Ascending aorta (tissue), 2 donors: ENCODE measurements at places on chromosomes 7 and 10. TPM values are rescaled to one million over a fixed set of nuclear protein-coding genes. Genes with fewer than 3 reads are reported as not detected.

Gene RBP4
- 58.0 TPM for total RNA-seq

Gene ECD
- total RNA-seq: 6.2 TPM

Gene METTL27
- not detected for total RNA-seq

Gene PAX4
- not detected for total RNA-seq

Gene NPC1L1
- total RNA-seq: not detected

Gene MRPS24
- total RNA-seq: 145 TPM

Gene CYP3A7
- total RNA-seq: not detected

GRCh38 chr7:5183899-5184298 lies 6.1 kb upstream of the WIPI2 start:
- no peaks in the 10 kb centered on the region for H3K27me3 ChIP-seq
- no peak for DNase-seq
- H3K4me1 ChIP-seq: no peaks in the 10 kb centered on the region
- no peaks in the 10 kb centered on the region for H3K36me3 ChIP-seq

DNA sequence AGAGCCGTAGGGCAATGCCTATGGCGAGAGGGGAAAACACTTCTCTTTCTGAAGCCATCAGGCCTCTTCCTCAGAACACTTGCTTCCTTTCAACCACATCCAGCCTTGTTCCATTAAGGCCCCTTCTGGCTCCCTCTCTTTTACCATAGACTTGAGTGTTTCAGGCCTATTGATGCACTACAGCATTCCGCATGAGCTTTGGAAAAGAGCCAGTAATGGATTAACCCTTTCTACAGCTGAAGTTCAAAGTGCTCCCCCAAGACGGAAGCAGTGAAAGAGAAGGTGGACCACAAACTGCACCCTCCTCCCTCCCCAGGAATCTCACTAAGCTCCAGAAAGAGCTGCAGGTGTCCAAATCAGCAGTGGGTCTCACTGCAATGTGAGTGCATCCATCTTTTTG lies 102.7 kb upstream of the C7orf33 start:
- no peak overlapping the region for H3K4me3 ChIP-seq
- no peaks in the 10 kb centered on the region for H3K27me3 ChIP-seq
- no peaks in the 10 kb centered on the region for H3K4me1 ChIP-seq
- H3K27ac ChIP-seq: no peak overlapping the region

GRCh38 chr7:79217468-79217867 lies 236.0 kb downstream of the MAGI2 start:
- no peaks in the 10 kb centered on the region for H3K4me1 ChIP-seq
- no peak for DNase-seq
- no peaks in the 10 kb centered on the region for H3K36me3 ChIP-seq
- no peaks in the 10 kb centered on the region for H3K27me3 ChIP-seq
- no peak overlapping the region for H3K4me3 ChIP-seq

DNA sequence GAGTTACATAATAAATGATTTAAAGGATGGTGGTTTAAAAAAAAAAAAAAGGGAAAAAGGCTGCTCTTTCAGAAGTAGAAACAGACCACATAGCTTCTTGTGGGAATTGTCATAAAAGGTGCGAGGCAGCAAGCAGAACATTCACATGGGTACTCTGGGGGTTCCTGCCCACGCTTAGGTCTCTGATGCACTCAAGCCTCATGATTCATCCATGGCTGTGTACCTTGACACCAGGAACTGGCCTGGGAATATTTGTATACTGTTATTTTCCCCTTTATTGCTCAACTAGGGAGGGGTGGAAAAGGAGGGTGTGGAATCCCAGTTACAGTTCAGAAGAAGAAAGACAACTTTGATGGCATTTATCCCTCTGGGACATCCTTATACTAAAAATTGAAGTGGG lies 4.0 kb downstream of the PON2 start:
- DNase-seq: no peak
- no peak overlapping the region for H3K4me3 ChIP-seq
- peaks cover 2% of the 10 kb centered on the region for H3K4me1 ChIP-seq
- no peak overlapping the region for H3K27ac ChIP-seq
- no peaks in the 10 kb centered on the region for H3K27me3 ChIP-seq
- H3K36me3 ChIP-seq: no peaks in the 10 kb centered on the region

DNA sequence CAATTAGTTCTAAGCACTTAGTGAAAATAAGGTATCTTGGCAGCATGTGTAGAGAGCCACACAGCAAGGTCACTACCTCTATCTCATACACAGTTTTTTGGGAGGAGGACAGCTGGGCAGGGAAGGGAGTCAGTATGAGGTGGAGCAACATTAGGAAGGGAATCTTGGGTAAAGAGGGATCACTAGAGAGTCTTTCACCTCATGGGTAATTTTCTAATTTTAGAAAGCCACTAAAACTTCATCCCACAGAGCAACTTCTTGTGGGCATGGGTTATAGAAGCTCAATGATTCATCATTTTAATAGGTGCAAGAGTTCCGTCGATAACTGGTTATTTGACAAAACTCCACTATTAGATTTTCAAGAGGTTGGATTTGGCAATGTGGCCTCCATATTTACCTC lies 2.5 kb downstream of the NRAP start:
- no peak overlapping the region for H3K4me3 ChIP-seq
- H3K4me1 ChIP-seq: no peaks in the 10 kb centered on the region
- no peak overlapping the region for H3K27ac ChIP-seq
- H3K27me3 ChIP-seq: no peaks in the 10 kb centered on the region

GRCh38 chr10:17185873-17186272 lies 15.6 kb downstream of the TRDMT1 start:
- H3K27ac ChIP-seq: no peak overlapping the region
- no peaks in the 10 kb centered on the region for H3K27me3 ChIP-seq
- no peak overlapping the region for H3K4me3 ChIP-seq
- no peaks in the 10 kb centered on the region for H3K36me3 ChIP-seq
- H3K4me1 ChIP-seq: no peaks in the 10 kb centered on the region
- no peak for DNase-seq

GRCh38 chr7:158329014-158329610 lies 258.5 kb downstream of the PTPRN2 start:
- no peak for DNase-seq
- H3K27ac ChIP-seq: no peak overlapping the region
- H3K36me3 ChIP-seq: no peaks in the 10 kb centered on the region
- H3K27me3 ChIP-seq: no peaks in the 10 kb centered on the region

DNA sequence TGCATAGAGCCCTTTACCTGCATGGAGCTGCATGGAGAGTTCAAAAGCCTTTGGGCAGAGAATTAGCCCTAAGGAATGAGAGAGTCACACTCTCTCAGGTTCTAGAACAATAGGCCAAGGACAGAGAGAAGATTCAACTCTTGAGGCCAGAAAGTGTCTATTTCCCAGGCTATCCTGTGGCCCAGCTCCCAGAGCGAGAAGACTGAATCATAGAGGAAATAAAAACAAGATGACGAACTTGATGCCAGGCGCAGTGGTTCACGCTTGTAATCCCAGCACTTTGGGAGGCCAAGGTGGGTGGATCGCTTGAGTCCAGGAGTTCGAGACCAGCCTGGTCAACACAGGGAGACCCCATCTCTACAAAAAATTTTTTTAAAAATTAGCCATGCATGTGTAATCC lies 18.3 kb upstream of the PODXL start:
- H3K4me3 ChIP-seq: no peak overlapping the region
- no peak for DNase-seq
- H3K4me1 ChIP-seq: no peaks in the 10 kb centered on the region
- H3K27ac ChIP-seq: no peak overlapping the region
- H3K27me3 ChIP-seq: no peaks in the 10 kb centered on the region
- H3K36me3 ChIP-seq: no peaks in the 10 kb centered on the region

DNA sequence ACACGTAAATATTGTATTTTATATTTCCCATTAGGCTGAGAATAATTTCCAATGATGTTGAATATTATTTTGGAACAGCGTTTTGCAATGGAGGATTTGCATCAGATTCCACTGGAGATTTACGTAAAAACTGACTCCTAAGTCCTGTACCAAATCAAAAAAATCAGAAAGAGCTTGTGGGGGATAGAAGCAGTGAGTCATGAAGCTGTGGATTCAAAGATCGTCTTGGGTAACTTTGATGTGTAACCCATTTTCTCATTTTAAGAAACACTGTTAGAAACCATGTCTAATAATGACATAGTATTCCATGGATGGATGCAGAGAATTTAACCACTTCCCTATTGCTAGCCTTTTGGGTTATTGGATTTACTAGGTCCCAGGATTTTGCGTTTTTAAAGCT lies 158.6 kb downstream of the INHBA start:
- no peak overlapping the region for H3K27ac ChIP-seq
- no peak overlapping the region for H3K4me3 ChIP-seq
- no peak for DNase-seq
- no peaks in the 10 kb centered on the region for H3K36me3 ChIP-seq
- no peaks in the 10 kb centered on the region for H3K27me3 ChIP-seq
- no peaks in the 10 kb centered on the region for H3K4me1 ChIP-seq

DNA sequence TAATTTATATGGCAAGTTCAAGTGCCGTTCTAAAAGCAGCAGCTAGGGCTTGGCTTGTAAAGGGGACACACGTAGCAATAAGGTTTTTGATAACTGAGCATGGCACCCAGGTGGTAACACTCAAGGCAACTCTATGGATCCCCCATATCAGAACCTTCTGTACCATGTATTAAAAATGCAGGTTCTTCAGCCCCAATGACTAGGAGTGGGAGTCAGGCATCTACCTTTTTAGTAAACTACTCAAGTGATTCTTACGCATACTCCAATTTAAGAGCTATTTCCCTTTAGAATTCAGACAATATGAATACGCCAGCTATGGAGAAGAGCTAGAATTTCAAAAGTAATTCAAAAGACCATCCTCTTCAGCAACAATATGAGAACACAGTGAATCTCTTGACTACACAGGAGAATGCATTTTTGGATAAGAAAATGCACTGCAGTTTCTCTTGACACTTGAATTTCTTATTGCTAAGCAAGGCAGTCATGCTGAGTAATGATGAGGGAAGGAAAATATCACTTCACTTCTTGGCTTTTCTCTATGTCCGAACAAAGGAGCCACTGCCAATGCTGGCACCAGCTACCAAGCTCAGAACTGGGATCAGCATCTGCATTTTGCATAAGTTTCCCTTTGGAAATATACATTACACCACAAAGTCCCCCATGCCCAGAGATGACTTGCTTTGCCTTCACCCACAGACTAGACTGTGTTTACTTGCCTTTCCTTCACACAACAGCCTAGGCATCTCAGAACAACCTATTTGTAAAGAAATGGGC lies 53.5 kb downstream of the ABLIM1 start:
- H3K27me3 ChIP-seq: no peaks in the 10 kb centered on the region
- DNase-seq: no peak
- H3K36me3 ChIP-seq: no peaks in the 10 kb centered on the region
- H3K27ac ChIP-seq: no peak overlapping the region
- H3K4me3 ChIP-seq: no peak overlapping the region
- peaks cover 2% of the 10 kb centered on the region for H3K4me1 ChIP-seq

DNA sequence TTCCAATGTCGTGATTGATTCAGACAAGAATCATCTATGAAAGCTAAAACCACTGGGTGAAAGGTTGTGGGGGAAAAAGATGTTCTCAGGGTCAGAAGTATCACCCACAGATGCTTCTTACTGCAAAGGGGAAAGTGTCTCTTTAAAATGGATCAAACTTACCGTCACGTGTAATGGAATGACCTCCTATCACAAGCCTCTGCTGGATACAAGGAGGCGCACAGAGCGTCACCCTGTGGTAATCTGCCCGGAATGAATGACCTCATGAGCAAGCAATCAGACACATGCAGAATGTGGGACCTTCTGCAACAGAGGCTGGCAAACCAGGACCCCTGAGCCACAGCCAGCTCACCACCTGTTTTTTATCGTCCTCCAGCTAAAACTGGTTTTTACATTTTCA lies 33.0 kb downstream of the WIPF3 start:
- no peaks in the 10 kb centered on the region for H3K36me3 ChIP-seq
- no peaks in the 10 kb centered on the region for H3K4me1 ChIP-seq
- H3K27ac ChIP-seq: no peak overlapping the region
- no peak overlapping the region for H3K4me3 ChIP-seq

DNA sequence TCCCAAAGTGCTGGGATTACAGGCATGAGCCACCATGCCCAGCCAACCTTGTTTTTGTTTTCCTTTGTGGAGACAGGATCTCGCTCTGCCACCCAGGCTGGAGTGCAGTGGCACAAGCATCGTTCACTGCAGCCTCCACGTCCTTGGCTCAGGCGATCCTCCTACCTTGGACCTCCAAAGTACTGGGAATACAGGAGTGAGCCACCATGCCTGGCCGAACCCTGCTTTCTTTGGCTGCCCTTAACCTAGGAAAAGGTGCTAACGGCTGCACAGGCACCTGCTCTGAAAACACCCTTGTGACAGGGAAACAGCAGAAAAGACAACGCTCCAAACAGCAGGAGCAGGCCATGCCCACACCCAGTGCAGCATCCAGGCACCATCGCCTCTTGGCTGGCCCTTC lies 71.9 kb downstream of the OAT start:
- no peaks in the 10 kb centered on the region for H3K36me3 ChIP-seq
- no peaks in the 10 kb centered on the region for H3K27me3 ChIP-seq
- no peak for DNase-seq
- no peak overlapping the region for H3K4me3 ChIP-seq
- H3K4me1 ChIP-seq: no peaks in the 10 kb centered on the region
